Stimulated activated memory B cell treated with anti-CD40 and anti-IgM and Interleukin-4, amounts not matched to agents 10 μg/mL and 1 μg/mL and 100 μg/mL, for 72 hours (primary cell): ENCODE measurements at places on chromosomes 16 and 17.

DNA sequence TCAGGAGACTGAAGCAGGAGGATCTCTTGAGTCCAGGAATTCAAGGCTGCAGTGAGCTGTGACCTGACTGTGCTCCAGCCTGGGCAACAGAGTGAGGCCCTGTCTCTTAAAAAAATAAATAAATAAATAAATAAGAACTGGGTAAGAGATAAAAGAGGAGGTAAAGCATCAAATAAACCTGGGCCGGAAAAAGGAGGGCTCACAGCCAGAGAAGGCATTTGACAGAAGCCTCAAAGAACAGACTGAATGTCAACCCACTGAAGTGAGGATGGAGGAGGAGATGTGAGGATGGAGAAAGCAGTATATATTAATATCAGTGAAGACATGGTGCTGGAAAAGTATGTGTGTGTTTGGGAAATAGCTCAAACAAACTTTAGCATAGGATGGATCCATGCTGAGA lies 6.1 kb downstream of the NOG start:
- no peak for ATAC-seq

DNA sequence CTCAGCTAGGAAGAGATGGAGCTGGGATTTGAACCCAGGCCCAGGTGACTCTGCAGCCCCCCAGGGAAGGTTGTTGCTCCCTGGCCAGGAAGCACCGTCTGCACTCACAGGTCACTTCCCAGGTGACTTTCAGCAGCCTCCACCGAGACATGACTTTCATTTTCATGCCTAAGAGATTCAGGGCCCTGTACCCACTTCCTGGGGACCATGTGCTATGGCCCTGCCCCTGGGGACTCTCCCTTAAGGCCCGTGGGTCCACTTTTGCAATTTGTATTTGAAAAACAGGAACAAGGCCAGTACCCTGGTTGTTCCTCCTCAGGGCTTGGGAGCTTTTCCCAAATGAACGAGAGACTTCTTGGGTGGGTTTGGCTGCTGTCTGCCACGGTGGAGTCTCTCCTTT lies 191.0 kb downstream of the IRF8 start:
- peak; percentile 61 for ATAC-seq

DNA sequence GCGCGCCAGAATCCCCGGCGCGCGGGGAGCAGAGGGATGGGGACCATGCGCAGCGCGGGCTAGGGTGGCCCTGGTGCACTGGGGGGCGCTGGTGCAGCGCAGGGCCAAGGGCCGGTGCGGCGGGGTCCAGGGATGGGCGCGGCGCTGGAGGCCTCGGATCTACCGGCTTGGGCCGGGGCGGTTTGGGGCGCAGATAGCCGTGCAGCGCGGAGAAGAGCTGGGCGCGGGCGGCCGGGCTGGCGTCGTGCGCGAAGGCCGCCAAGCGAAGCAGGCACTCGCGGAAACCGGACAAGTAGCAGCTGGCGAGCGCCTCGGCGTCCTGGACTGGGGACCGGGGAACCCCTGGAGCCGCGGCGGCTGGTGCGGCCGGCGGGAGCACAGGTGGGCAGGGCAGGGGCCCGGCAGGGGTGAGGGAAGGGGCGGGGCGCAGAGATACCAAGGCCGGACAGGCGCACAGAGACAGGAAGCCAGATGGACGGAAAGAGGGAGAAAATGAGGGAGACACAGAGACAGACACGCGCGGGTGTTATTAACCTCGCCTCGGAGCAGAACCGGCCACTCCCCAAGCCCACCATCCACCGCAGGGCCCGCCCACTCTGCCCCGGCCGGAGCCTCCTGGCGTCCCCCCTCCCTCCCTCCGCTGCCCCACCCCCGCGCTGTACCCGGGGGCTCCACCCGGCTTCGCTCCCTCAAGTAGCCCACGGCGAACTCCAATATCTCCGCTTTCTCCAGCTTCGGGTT lies 2.1 kb downstream of the HES7 start:
- peak; percentile 37 for ATAC-seq

- no peak for ATAC-seq
Observed at GRCh38 chr17:17666111-17666714, 15.0 kb upstream of the RAI1 start.

DNA sequence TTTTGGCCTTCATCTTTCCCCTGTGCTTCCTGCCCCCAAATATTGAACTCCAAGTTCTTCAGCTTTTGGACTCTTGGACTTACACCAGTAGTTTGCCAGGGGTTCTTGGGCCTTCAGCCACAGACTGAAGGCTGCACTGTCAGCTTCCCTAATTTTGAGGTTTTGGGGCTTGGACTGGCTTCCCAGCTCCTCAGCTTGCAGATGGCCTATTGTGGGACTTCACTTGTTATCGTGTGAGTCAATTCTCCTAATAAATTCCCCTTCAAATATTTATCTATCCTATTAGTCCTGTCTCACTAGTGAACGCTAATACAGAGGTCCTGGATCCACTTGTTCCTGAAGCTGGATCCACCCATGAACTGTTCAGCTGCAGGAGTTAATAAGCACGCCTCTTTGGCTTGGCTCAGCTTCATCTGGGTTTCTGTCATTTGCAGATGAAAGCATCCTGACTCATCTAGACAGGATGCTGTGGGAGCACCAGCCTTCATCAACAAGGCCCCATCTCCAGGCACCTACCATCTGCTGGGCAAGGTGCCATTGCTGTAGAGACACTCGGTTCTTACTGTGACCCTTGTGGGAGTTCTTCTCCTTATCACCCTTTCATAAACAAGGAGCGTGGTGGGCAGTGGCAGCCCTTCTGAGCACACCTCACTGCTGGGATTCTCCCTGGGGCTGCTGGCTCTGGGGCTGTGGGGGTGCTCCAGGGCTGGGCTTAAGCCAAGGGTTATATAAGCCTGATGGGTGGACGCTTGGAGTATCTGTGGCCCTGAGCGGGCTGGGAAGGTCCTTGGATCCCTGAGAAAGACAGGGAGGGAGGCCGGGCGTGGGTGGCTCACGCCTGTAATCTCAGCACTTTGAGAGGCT lies 23.1 kb downstream of the LAT start:
- ATAC-seq: no peak

DNA sequence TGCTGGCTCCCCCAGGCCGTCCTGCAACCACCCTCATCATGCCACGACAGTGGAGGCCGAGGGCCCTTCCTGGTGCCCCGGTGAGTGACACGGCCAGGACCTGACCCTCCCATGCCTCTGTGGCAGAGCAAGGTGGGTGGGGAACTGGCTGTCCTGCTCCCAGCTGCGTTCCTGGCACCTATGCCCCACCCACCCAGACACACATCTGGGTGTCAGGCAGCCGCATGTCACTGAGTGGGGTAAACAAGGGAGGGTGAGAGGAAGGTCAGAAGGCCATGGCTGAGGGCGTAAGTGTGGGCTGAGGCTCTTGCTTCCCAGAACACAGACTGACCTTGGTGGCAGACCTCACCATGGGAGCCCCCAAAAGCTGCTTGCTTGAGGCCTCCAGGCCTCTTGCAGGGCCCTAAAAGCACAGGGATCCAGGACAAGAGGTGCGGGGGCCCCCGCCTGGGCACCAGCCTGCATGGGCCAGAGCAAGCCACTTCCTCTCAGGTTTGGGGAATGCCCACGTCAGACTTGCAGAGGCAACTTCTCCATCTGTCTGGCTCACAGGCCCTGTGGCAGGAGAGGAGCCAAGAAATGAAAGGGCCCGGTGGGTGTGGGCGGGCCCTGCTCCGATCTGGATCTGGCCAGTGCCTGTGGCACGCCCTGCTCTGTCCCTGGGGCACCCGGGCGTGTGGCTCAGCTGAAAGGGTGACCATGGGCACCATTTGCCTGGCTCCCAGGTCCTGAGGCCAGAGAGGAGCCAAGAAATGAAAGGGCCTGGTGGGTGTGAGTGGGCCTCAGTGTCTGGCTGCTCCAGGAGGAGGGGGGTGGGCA lies 3.9 kb upstream of the CCDC57 start:
- ATAC-seq: peak; percentile 87

GRCh38 chr16:76854234-76854633 lies 336.8 kb upstream of the MON1B start:
- ATAC-seq: no peak

- ATAC-seq: peak; percentile 55
Observed at GRCh38 chr16:71499775-71500364, 10.7 kb upstream of the ZNF19 start.

- ATAC-seq: no peak
Observed at GRCh38 chr17:77419547-77420094, 278.9 kb downstream of the SEC14L1 start.

DNA sequence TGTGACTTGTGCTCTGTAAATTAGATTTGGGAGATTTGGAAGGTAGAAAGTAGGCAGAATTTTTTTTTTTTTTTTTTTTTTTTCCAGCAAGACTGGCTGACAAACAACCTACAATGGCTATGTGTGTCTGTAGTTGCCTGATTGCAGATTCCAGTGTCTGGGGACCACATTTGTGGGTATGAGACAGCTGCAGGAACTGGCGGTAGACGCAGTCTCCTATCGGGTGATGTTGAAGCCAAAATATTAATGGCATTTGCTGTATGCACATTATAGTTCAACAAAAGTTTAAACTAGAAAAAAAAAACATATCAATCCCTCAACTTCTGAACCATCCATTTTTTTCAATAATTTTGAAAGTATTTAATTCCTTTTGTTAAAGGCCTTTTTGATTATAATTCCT lies 665.2 kb downstream of the TOX3 start:
- no peak for ATAC-seq

DNA sequence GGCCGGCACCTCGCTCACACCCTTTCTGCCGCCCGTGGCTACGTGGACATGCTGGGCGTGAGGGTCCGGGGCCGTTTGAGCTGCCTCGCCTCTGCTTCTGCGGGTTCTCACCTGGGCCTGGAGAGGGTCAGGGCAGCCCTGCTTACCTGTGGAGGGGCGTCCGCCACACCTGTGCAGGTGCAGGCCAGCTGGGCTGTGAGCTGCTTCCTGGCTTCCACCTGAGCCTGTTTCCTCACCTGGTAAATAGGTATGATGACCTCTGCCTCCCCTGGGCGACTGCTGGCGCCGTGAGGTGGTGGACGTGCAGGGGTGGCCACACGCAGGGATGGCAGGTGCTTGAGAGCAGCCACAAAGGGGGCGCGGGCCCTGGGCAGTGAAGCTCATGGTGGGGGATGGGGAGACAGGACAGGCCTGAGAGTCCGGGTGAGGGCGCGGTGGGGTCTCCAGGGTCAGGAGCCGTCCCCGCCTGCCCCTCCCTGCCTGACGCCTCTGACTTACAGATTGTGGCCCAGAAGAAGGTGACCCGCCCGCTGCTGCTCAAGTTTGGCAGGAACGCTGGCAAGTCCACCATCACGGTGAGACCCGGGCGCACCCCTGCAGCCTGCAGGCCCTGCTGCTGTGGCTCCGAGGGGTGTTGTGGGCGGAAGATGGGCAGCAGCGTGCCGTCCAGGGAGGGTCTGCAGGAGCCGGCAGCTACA lies 7.8 kb downstream of the CPNE7 start:
- ATAC-seq: no peak

DNA sequence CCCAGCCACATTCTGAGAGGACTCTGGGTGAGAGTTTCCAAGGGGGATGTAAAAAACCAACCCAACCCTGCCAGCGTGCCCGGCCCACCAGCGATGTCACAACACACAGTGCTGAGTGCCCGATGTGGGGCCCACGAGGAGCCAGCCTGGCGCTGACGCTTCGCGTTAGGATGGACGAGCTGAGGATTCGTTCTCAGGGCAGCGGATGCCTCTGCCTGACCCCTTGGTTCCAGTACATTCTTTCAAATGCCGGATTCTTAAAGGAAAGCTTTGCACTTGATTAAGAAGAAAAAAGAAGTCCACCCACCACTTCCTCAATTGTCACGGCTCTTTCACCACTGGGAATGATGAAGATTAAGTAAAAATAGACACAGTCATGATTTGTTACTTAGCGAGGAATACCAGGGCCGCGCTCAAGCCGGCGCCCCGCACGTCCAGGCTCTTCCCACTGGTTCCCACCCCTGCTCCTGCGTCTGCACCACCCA lies 79.4 kb downstream of the IRF8 start:
- no peak for ATAC-seq

DNA sequence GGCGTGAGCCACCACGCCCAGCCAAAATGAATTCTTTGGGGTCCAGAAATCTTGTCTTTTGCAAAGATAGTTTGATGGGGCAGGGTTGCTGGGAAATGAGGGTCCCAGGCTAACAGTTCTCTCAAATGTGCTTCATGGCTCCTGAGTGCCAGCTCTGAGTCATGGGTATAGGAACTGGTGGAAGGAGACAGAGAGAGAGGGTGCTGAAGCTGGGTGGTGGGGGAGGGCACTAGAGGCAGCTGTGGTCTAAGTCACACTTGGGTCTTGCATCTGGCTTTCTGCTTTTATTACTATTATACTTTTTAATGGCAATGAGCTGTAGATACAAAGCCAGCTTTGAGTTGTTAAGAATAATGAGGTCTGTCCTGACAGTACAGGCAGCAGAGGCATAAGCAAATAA lies 54.6 kb downstream of the PRKCA start:
- no peak for ATAC-seq

- ATAC-seq: no peak
Observed at GRCh38 chr17:50603340-50603739, 31.3 kb upstream of the ABCC3 start.

DNA sequence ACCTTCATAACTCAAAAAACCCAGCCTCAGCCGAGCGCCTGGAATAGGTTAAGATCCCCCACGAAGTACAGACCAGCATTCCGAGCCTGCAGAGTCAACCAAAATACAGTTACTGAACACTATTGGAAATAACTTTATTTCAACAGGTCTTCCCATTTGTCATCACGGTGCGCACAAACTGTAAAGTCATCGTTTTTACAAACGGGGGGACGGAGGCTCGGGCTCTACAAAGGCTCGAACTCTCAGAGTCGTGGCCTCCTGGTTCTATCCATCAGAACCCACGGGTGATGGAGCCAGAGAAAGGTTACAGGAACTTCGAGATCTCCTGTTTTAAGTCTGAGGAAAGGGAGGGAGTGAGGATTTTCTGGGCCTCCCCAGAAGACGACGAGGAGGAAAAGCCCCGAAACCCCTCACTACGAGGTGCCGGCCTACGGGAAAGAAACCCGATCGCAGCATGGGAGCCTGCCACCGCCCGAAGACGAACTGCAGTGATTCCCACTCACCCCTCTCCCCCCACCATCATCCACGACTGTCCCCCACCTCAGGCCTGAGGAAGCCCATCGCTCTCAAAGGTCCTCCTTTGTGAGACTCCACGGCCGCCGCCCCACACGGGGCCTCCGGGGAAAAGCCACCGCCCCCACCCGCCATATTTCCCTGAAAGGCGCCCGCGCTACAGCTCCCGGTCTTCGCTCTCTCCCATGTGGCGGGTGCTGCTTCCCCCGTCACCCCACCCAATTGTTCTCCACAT lies 917 bp downstream of the YWHAE start:
- ATAC-seq: peak; percentile 61

GRCh38 chr17:80030730-80031410 lies 4.8 kb downstream of the TBC1D16 start:
- ATAC-seq: no peak

- ATAC-seq: no peak
Observed at GRCh38 chr17:68519911-68520310, 7.7 kb downstream of the PRKAR1A start.

DNA sequence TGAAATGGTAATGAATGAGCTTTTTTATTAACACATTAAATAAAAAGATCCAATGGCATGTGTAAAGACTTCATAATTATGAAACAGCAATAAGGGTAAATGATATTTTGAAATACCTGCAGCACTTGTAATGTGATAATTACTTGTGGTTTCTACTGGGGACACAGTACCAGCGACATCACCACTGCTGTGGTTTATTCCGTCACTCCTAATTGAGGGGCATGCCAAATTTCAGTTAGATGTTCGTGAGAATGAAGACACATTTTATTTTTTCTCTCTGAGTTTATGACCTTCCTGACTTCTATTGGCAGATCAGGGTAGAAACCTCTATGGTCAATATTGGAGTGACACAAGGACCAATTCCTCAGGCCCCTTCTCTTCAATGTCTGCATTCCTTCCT lies 131.9 kb upstream of the XYLT1 start:
- ATAC-seq: no peak

GRCh38 chr17:72609501-72609900 lies 483.0 kb downstream of the SLC39A11 start:
- ATAC-seq: no peak

- no peak for ATAC-seq
Observed at GRCh38 chr17:9051561-9051960, 30.3 kb downstream of the NTN1 start.
